ENCODE measurements at places on chromosomes 2 and 18.
A peak's percentile ranks its signal among the peaks of the same experiment; 100 is the strongest.

DNA sequence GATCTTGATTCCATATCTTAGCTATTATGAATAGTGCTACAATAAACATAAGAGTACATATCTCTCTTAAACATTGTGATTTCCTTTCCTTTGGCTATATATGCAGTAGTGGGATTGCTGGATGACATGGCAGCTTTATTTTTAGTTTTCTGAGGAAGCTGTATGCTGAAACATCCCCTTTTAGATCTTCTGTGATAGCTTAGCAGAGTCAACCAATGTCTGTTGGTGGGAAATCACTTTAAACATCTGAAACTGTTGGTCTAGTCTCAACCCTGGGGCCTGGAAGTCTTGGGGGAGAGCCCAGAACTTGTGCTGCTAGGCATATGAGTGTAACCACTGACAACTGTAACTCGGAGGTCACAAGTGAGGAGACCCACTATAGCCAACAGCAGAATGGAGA, 378.6 kb upstream of the SLC14A2 start:
- DNase-seq, result no peak

DNA sequence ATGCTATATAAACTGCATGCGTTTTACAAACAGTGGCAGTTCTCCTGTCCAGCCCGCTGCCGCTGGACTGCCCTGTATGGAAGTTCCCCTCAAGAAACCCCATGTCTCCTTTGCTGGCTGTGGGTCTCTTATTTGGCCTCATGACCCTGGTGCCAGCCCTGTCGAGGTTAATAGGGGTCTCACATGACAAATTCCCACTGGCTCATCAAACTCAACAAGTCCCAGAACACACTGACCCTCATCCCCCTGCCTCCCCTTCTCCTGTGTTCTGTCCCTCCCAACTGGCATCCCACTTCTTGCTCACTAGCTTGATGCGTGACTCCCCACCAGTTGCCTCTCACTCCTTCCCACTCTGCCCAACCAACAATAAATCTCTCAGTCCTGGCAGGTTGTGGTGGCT, 137.6 kb upstream of the HS6ST1 start:
- no peak for DNase-seq

- no peak for DNase-seq
Measured at GRCh38 chr2:224381521-224382279, 20.2 kb downstream of the FAM124B start.

DNA sequence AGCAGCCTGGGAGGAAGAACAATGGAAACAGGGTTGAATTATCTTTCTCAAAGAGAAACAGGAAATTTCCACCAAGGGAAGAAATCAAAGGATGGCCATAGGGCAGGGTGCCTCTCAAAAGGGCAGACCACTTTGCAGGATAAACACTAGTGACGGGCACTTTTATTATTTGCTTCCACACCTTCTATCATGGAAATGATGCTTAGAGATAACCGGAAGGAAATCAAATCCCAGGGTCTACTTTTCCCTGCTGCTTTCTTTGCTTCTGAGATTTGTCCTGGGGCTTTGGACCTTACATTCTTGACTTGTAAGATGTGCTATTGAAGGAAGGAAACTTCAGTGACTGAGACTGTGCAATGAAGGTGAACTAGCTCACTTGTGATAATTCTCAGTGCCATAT, 1.1 kb upstream of the SCN9A start:
- DNase-seq, result no peak

GRCh38 chr2:74694281-74694680, 40.2 kb downstream of the SEMA4F start:
- no peak for DNase-seq

DNA sequence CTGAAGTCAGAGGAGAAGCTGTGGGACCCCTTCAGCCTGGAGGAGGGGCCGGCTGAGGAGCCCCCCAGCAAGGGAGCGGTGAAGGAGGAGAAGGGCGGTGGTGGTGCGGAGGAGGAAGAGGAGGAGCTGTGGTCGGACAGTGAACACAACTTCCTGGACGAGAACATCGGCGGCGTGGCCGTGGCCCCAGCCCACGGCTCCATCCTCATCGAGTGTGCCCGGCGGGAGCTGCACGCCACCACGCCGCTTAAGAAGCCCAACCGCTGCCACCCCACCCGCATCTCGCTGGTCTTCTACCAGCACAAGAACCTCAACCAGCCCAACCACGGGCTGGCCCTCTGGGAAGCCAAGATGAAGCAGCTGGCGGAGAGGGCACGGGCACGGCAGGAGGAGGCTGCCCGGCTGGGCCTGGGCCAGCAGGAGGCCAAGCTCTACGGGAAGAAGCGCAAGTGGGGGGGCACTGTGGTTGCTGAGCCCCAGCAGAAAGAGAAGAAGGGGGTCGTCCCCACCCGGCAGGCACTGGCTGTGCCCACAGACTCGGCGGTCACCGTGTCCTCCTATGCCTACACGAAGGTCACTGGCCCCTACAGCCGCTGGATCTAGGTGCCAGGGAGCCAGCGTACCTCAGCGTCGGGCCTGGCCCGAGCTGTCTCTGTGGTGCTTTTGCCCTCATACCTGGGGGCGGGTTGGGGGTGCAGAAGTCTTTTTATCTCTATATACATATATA, 46.0 kb downstream of the BOLA3 start:
- no peak for DNase-seq

GRCh38 chr18:63562284-63562683, 20.1 kb downstream of the SERPINB12 start:
- no peak for DNase-seq

- DNase-seq, result no peak
Measured at GRCh38 chr2:160427629-160428404, 65.8 kb downstream of the RBMS1 start.

GRCh38 chr2:189287982-189288521, 108.5 kb upstream of the COL5A2 start:
- peak; percentile 35 for DNase-seq

- DNase-seq, result no peak
Measured at GRCh38 chr2:101559551-101559950, 84.6 kb upstream of the RFX8 start.

DNA sequence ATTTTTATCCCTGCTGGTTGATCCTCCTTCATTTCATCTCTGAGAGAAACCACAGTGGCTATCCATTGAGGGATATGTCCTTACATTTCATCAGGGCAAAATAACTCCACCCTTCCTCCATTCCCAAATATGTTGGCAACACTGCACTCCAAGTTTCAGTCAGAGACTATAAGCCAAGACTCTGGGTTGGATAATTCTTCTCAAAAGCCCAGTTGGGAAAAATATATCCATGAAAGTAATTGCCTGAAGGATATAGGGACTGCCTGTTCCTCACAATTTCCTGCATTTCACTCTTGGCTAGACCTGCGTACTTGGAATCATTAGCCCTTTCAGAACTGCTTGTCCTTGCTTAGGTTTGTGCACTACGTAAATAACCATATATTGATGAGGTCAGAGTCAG, 27.9 kb upstream of the EPB41L3 start:
- DNase-seq, result no peak

- no peak for DNase-seq
Measured at GRCh38 chr2:4995466-4995865, 696.7 kb upstream of the SOX11 start.

- DNase-seq, result no peak
Measured at GRCh38 chr2:215215637-215216036, 77.2 kb upstream of the ABCA12 start.

DNA sequence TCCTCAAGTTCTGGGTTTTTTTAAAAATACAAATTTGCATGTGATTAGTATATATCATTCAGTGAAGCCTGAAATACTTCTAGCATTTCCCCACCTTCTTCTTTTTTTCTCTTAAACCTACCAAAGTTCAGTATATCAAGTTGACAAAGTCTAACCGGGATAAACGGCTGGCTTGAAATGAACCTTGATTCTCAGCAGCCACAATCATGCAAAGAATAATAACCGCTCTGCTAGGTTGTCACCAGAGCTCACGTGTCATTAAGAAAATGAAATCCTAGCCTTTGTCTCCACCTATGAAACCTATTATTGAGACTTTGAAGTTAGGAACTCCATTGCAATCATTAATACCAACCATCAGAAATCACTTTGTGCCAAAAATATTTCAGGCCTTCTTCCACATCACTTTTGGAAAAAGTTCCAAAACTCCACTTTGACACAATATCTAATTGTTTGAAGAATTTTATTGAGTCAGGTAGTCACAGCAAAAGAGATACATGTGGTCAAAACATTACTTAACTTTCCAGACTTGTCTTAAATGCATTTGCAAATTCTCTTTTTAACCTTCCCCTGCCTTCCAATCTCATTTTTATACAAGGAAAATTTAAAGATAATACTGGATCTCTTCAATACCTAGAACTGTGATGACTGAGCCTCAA, 285.6 kb upstream of the ACVR2A start:
- no peak for DNase-seq

DNA sequence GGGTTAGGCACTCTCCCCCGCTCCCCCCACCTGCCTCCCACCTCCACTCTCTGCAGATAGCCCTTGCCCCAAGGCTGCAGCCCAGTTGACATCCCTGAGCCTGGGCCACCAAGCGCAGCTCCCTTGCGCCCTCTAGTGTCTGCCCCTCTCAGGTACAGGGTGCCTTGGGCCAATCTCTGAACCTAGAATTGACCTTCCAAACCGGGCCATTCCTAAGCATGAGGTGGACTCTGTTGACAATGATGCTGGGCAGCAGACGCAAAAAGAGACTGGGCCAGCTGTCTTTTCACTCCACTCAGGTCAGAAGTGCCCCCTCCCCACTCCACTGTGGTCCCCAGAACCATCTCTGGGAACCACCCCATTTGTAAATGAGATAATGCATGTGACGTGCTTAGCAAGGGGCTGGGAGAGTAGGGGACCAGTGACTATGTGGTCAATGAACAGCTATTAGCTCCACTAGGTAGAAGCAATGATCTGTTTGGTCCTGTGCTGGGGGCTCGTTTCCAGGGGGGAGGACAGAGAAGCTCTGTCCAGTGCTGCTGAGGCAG, 43.3 kb upstream of the PLB1 start:
- DNase-seq, result peak; percentile 46

DNA sequence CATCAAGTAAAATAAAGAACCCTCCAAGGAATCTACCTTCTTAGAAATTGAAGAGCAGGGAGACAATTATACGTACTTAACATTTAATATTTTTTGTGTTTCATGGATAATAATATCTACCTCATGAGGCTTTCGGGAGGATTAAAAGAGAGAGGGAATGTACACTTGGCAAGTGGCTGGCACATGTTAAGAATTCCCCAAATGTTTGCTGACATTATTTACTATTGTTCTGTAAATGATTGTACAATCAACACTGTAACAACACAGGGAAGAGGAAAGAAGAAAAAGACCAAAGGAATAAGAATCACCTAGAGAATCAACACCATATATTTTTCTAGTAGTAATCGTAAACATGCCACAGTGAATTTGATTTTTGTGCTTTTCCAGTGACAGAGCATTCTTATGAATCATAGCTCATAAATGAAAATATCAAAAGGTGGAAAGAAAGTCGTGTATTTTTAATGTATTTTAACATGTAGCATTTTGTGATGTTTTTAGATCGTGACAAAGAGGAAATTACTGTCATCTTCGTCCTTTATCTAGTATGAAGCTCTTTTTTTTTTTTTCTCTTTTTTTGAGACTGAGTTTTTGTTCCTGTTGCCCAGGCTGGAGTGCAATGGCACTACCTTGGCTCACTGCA, 67.3 kb downstream of the B3GNT2 start:
- DNase-seq, result no peak

- no peak for DNase-seq
Measured at GRCh38 chr2:120224735-120225548, 1.7 kb upstream of the TMEM185B start.

GRCh38 chr2:199696048-199696447, 154.9 kb downstream of the FTCDNL1 start:
- DNase-seq, result no peak

Data from erythroblast (primary cell).